ENCODE measurements at places on chromosomes 7 and 10.
A peak's percentile ranks its signal among the peaks of the same experiment; 100 is the strongest.

DNA sequence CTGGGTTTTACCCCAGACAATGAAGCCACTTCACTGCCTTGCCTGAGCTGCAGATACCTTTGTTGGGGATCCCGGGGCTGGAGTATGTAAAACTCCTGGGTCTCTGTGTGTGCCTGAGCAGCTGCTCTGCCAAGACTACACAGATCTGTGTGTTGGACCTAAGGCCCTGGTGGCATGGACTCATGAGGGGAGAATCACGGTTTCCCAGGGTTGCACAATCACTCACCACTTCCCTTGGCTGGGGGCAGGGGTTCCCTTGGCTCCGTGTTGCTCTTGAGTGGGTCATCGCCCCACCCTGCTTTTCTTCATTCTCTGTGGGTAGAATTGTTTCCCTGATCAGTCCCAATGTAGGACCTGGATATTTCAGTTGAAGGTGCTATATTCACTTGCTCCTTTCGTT is 13.9 kb upstream of the TBATA start:
- no peak for DNase-seq

DNA sequence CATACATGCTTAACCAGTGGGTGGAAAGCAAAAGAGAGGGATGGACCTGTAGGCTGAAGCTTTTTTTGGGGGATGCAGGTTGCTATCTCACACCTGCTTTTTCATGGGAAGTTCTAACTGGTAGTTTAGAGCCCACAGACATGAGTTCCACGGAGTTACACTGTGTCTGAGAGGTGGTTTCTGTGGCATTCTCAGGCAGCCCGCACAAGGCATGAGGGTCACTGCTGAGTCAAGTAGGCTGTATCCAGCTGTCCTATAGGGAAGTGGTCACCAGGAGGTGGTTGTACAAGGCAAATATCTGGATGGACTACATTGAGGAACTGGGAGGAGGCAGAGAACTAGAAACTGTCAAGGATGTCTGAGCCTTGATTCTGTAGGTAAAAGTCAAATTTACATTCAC is 351.0 kb upstream of the POM121L12 start:
- DNase-seq: no peak

GRCh38 chr7:115558161-115558560 is 472.4 kb downstream of the TFEC start:
- DNase-seq: no peak

DNA sequence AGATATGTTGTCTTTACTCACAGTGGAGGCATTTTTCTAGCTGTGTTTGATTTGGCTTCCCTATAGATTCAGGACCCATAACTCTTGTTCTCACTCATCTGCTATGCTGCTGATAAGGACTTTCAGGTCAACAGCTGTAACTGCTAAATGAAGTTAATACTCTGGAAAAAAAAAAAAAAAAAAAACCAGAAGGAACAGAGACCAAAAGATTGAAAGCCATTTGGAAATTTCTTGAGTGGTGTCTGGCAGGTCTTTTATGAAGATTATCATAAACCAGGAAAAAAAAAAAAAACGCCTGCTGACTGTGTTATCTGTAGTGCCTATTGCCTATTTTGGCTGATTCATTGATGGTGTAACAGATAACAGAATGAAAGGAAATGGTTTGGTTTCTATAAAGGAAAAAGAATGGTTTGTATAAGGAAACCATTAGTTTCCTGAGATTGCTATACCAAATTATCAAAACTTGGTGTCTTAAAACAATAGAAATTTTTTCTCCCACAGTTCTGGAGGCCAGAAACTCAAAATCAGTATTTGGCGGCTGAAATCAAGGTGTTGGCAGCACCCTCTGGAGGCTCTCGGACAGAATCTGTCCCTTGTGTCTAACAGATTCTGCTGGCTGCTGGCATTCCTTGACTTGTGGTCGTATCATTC is 60.5 kb upstream of the BET1 start:
- no peak for DNase-seq

DNA sequence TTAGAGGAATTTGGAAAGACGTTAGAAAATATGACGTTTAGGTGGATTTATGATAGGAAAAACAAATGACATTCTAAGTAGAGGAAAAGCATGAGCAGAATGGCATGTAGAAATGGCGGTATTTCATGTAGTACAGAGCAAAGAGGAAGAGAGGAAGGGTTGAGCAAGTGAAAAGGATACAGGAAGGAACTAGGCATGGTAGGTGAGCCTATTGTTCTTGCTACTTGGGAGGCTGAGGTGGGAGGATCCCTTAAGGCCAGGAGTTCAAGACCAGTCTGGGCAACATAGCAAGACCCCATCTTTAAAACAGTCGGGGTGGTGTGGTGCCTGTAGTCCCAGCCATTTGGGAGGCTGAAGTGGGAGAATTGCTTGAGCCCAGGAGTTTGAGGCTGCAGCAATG is 1.2 kb downstream of the GTPBP10 start:
- DNase-seq: no peak

- no peak for DNase-seq
Measured at GRCh38 chr7:112015146-112015545, 191.1 kb downstream of the DOCK4 start.

- DNase-seq: no peak
Measured at GRCh38 chr10:61452151-61452651, 980 bp downstream of the TMEM26 start.

DNA sequence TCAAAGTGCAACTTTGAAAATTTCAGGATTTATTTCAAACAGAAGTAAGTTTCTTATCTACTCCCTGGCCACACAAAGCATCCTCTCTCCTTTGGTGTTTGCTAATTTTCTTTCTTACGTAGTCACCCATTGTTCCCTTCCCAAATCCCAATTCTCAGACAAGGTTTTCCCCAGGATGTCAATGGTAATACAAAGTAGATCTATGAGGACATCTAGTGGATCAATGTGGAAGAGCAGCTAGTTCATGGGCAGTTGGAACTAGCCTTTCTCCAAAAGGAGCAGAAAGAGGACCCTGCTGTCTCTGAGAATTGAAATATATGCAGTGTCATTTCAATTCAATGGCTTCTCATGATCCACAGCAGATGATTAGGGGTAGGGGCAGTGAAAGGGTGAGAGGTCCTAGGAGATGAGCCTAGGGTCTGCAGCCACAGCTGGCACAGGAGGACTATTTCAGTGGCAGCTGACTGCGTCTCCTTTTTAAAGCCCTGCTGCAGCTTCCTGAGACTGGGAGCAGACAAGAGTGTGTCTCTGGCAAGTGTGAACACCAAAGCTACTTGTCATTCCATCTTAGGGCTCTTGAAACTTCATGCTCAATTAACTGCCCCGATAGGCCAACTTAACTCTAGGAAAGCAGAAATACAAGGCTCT is 632.6 kb downstream of the KCNMA1 start:
- peak; percentile 18 for DNase-seq

- peak; percentile 64 for DNase-seq
Measured at GRCh38 chr7:2710901-2711551, 23.0 kb downstream of the AMZ1 start.

DNA sequence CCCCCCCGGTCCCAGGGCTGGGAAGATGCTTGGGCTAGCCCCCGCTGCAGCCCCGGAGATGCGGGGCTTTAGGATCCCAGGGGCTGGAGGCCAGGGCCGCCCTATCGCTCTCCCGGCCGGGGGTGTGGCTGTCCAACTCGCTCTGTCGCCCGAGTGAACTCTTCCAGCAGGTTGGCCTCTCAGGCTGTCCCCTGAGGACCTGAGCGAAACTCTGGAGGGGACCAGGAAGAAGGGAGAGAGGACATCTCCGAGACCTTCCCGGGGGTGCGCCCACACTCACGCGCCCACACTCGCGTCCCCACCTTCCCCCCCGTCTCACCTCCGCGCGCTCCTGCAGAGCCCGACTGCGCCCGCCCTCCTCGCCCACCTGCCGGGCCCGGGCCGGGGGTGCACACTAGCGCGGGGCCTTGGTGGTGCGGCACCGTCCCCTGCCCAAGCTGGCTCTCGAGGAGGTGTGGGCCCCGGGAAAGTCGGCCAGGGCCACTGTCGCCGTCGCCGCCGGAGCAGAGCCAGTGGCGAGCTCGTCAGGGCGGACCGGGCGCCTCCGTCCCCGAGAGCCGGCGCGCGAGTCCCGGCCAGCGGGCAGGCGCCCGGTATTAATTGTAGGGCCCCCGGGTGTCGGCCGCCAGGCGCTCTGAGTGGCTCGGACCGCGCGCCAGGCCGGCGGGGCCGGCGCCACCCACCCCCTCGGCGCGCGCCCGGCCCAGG is 101.7 kb upstream of the SVIL start:
- peak; percentile 33 for DNase-seq

GRCh38 chr10:88544140-88544870 is 38.8 kb downstream of the RNLS start:
- no peak for DNase-seq

- DNase-seq: no peak
Measured at GRCh38 chr10:97964748-97965147, 65.7 kb downstream of the CRTAC1 start.

- no peak for DNase-seq
Measured at GRCh38 chr7:158001621-158002320, 585.9 kb downstream of the PTPRN2 start.

DNA sequence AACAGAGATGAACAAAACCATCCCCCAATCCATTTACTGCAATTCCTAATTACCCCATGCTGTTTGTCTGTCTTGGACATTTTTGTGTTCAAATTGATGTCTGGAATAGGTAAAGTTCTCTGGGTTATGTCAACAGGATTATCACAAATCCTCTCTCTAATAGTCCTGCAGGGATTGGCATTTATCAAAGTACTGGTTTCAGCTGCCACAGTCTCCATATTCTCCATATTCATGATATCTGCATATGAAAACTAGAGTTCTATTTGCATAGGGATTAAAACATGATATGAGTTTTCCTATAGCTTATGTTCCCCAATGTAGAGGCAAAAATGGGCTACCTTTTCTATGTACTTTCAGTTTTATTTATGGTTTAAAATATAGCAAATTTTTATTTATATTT is 355.8 kb downstream of the ADRA2A start:
- no peak for DNase-seq

- DNase-seq: no peak
Measured at GRCh38 chr10:88260329-88261051, 322.6 kb downstream of the RNLS start.

DNA sequence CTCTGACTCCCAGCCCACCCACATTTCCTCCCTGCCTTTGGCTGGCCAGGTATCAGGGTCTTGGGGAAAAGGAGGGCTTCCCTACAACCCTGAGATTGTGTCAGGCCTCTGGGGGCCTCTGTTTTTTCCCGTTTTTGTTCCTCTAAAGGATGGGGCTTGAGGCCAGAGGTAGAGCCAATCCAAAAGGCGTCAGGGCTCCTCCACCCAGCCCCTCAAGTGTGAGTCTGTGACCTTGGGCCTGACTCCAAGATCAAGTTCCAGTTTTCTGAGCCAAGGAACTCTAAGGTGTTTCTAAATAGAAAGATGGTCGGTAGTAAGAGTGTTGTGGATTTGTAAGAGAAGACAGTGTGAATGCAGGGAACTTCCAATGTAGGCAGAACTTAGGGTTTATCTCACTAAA is 6.6 kb downstream of the EEPD1 start:
- no peak for DNase-seq

GRCh38 chr7:130887957-130888371 is 154.0 kb upstream of the KLF14 start:
- DNase-seq: no peak

DNA sequence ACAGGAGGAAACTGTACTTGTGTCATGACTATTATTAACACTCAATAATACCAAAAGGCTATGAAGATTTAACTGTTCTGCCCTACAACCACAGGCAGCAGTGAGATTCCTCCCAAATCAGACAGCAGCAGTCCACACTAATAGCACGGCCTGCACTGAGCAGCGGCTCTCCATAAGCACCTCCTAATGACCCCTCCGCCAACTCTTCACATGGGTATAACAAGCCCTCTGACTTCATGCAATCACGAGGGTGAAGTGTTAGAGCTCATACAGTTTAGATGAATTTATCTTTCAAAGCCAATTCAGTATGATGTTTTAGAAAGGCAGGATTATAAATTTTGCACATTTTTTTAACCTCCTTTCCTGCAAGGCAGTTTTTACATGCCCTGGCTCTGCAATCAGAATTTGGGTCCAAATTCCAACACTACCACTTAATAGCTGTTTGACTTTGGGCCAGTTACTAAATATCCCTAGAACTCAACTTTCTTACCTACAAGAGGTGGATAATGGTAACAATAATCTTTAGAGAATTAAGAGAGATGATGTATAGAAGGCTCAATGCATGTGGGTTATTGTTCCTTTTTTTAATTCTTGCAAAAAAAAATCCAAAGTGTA is 617.1 kb downstream of the KCNMA1 start:
- DNase-seq: no peak

DNA sequence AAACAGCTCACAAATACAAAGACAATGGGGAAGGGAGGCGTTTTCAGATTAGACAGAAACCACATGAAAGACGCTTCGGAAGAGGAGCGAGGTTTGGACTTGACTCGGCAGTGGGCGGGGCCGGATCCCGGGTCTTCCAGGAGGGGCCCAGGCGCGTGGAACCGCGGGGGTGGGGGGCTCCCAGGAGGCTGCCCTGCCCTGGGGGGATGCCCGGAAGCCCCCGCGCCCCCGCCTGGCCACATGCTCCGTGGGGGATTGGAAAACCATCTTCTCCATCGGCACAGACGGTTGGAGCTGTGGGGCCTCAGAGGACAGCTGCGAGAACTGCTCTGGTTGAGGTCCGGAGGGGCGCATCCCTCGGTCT is 186.0 kb upstream of the SHH start:
- no peak for DNase-seq

GRCh38 chr7:28005847-28006231 is 174.8 kb downstream of the JAZF1 start:
- no peak for DNase-seq

GRCh38 chr10:87862679-87863052 is 667 bp downstream of the KLLN start:
- no peak for DNase-seq
